ENCODE measurements at places on chromosomes 6 and 20.
A peak's percentile ranks its signal among the peaks of the same experiment; 100 is the strongest.

GRCh38 chr6:30067460-30068139, 602 bp downstream of the PPP1R11 start:
- DNase-seq: no peak

GRCh38 chr6:15287670-15288375, 42.0 kb downstream of the JARID2 start:
- no peak for DNase-seq

DNA sequence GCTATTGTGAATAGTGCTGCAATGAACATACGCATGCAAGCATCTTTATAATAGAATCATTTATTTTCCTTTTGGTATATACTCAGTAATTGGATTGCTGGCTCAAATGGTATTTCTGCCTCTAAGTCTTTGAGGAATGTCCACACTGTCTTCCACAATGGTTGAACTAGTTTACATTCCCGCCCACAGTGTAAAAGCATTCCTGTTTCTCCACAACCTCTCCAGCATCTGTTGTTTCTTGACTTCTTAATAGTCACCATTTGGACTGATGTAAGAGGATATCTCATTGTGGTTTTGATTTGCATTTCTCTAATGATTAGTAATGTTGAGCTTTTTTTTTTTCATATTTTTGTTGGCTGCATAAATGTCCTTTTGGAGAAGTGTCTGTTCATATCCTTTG, 208.7 kb downstream of the PHF3 start:
- DNase-seq: no peak

DNA sequence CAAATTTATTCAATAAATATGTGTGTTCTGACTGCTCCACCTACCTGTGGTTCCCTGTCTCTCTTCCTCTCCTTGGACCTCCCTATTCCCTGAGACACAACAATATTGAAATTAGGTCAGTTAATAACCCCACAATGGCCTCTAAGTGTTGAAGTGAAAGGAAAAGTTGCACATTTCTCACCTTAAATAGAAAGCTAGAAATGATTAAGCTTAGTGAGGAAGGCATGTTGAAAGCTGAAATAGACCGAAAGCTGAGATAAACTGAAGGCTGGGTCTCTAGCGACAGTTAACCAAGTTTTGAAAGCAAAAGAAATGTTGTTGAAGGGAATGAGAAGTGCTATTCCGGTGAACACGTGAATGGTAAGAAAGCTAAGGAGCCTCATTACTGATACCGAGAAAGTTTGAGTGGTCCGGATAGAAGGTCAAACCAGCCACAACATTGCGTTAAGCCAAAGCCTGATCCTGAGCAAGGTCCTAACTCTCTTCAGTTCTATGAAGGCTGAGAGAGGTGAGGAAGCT, 34.1 kb downstream of the UST start:
- DNase-seq: no peak

GRCh38 chr6:163701762-163702161, 287.2 kb downstream of the QKI start:
- DNase-seq: no peak

- DNase-seq: no peak
Measured at GRCh38 chr6:154218301-154218700, 138.3 kb downstream of the IPCEF1 start.

- no peak for DNase-seq
Measured at GRCh38 chr6:152746172-152746553, 4.4 kb upstream of the VIP start.

- no peak for DNase-seq
Measured at GRCh38 chr6:98107801-98108200, 726.6 kb upstream of the POU3F2 start.

DNA sequence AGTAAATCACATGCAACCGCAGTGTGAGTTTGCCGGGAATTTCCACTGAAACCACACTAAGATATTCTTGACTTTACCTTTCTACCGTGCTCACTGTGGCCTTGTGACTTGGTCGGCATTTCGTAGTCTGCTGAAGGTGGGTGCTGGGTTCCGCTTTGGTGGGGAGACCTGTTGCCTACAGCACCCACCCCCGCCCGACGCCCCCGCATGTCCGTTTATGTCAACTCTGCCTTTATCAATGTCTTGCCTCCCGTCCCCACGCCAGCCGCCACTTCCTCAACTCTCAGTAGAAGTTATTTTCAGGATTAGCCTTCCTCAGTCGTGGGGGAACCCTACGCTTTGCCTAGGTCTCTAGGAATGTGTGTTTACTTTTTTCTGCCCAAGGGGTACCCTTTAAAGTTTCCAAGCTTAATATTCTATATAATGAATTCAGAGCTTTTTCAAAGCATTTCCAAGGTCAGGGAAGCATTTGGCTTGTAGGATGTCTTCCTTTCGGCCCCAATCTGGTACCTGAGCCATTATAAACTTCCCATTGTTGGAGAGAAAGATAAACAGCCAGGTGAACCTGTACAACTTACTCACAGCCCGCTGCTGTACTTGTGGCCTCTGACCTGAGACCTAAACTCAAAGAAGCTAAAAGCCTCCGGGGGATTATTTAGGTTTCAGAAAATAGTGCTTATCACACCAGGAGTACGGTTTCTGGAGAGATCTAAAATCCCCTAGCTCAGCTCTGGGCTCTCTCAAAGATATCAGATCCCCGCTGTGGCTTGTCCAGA, 54.2 kb downstream of the TBC1D7 start:
- DNase-seq: no peak

DNA sequence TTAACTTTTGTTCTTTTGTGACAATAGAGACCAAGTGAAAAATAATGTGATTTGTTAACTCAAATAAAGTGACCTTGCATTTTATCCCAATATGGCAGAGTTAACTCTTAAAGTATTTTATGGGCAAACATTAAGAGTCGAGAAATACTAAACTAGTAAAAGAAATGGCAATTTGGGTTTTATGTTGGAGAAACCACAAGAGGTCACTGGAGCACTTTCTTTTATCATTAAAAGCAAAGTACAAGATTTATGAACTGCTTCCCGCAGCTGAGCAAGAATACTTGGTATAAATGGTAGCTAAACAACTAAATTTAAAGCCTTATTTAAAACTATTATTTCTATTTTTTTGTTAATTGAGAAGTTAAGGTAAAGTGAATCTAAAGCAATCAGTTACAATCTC, 33.5 kb upstream of the MCM9 start:
- no peak for DNase-seq

- DNase-seq: no peak
Measured at GRCh38 chr20:59830665-59831023, 102.8 kb downstream of the SYCP2 start.

- no peak for DNase-seq
Measured at GRCh38 chr6:91879386-91879995, 1292.6 kb upstream of the MAP3K7 start.

- no peak for DNase-seq
Measured at GRCh38 chr6:127855542-127856159, 45.2 kb downstream of the THEMIS start.

GRCh38 chr6:140061110-140062042, 686.9 kb upstream of the CITED2 start:
- no peak for DNase-seq

DNA sequence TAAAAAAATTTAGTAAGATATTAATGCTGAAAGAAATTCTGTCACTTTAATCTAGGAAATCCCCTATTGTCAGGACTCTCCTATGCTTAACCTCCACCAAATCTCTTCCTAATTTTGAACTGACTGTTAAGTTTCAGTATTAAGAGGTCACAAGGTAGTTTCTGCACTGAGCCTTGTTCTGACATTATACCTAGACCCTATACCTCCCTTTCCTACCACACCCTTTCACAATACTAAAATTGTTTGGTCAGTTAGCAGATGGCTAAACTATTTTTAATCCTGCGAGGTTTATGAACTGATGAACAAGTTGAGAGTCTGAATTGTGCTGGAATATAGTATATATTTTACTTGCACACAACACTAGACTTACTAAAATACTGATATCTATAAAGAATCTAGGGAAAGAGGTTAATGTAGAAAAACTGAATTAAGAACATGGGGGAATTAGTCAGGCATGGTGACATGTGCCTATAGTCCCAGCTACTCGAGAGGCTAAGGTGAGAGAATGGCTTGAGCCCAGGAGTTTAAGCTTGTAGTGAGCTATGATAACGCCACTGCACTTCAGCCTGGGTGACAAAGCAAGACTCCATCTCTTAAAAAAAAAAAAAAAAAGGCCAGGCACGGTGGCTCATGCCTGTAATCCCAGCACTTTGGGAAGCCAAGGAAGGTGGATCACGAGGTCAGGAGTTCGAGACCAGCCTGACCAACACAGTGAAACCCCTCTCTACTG, 51.5 kb downstream of the HBS1L start:
- DNase-seq: no peak

GRCh38 chr20:44309763-44310663, 989 bp downstream of the FITM2 start:
- DNase-seq: peak; percentile 17

DNA sequence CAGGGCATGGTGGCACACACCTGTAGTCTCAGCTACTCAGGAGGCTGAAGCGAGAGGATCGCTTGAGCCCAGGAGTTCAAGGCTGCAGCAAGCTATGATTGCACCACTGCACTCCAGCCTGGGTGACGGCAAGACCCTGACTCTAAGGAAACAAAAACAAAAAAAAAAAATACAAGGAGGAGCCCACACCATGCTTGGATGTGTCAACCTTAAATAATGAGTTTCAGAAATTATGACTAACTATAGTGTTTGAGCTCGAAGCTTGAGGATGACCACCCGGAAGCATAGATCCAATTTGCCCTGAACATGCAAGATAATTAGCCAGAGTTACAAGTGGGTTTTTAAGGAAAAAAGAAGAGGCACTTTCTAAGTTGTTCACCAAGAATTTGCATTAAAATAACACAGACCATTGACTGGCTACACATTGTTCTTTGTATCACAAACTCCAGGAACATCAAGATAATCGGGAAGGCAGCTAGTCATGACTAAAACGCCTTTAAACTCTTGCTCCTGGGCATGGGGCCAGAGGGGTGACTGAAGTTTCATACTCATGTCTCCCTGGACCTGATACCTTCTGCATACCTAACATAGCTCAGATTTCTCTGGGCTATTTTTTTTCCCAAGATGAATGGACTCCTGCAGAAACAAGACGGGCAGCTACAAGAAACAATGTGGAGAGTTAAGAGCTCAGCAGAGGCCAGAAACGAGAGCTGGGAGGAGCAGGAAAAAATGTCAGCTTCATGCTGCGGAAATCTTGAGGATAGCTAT, 289.6 kb downstream of the PREX1 start:
- peak; percentile 56 for DNase-seq

DNA sequence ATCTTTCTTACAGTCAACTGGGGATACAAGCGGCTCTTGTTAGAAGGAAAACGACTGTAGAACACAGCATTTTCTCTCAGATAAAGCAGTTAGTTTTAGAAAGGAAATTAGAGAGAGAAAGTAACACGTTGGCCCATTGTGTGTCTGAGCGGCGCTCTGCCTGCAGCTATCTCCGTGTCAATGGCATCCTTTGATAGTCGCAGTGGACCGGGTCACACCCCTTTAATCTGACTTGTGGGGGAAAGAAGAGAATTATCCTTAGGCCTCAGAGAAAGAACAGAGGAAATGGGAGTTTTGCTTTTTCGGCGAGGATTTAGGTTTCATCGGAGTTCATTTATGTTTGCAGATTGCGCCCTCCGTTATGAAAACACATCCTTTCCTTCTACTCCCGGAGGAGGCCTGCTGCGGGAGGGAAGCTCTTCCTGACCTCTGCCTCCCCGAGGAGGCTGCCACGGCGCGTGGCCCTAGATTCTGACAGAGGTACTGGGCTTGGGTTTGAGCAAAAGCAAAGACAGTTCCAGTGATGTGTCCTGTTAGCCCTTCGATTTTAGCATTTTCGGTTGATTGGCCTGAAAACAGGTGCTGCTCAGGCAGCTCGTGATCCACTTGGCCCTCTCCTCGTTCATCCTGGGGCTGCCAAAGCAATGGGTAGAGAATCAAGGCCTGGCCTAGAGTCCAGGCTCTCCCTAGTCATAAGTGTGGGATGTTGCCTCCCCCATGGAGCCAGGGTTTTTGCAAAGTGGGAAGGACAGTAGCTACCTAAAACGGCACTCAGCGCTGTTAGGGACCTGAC, 74.9 kb downstream of the ZDHHC14 start:
- no peak for DNase-seq

- DNase-seq: no peak
Measured at GRCh38 chr6:170456886-170457698, 96.0 kb downstream of the PSMB1 start.

DNA sequence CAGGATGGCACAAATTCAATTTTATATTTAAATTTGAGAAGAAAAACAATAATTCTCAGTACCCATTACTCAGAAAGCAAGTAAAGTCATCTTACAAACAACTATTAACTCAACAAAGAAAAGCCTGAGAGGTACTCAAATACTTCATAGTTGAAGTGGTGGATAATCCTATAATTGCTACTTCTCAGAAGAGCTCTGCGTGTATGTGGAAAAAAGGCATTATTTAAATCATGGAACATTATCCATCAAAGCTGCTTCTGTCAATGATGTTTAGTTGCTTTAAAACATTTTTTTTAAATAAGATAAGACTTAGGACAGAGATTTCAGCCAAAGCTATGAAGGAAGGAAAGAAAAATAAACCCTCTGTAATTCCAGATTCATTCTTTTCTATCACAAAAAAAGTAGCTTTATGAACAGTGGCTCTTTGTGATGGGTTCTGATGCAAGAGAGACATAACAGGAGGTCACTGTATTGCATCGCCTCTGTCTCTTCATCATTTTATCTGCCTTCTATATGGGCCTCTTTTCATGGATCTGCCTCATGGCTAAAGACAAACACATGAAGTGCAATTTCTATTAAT, 367.9 kb upstream of the SLC35B3 start:
- DNase-seq: no peak

DNA sequence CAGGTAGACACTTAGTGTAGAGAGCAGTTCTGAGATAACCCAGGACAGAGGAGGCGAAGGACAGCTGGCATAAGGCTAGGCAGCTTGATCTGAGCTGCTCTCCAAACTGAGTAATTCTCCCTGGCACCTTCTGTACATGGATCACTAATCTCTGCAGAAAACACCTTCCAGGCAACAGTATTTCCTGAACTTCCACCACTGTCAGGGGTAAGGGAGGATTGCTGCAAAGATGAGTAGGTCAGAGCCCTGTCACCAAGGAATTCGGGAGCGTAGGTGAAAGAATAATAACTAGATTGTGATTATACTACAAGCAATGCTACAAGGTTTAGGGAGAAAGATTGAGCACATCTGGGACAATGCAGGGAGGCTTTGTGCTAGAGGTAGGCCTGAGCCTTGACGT, 1.9 kb downstream of the HM13 start:
- DNase-seq: no peak

- no peak for DNase-seq
Measured at GRCh38 chr6:4794140-4794707, 18.0 kb downstream of the CDYL start.

DNA sequence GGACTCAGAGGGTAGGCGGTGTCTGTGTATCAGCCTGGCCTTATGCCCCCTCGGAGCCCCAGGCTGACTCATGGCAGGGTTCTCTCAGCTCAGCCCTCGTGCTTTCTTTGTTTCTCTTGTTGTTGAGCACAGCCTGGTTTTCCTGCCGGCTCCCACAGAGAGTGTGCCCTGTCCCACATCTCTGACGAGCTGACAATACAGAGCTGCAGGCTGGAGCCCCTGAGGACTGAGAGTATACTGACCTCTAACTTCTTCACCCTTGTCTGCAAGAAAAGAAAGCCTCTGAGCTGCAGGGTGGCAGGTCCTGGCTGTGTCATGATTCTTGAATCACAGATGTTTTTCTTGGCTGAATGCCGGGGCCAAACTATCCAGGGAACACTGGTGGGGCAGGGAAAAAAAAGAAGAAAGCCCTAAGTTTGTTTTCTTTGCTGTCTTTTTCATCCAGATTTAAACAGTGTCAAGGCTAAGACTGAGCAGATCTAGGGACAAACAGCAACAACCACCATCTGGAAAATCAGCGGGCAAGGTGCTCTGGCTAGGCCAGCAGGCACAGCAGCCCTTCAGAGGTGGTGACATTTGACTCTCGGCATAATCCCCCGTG, 63.3 kb upstream of the ZNF133 start:
- DNase-seq: peak; percentile 2

GRCh38 chr6:170116636-170117035, 174.2 kb downstream of the DLL1 start:
- no peak for DNase-seq
